Activated T-cell treated with anti-CD3 and anti-CD28 coated beads for 1 hour (primary cell): ENCODE measurements at places on chromosomes 3 and 15.

GRCh38 chr3:46849045-46849631 lies 14.1 kb downstream of the MYL3 start:
- DNase-seq: no peak

DNA sequence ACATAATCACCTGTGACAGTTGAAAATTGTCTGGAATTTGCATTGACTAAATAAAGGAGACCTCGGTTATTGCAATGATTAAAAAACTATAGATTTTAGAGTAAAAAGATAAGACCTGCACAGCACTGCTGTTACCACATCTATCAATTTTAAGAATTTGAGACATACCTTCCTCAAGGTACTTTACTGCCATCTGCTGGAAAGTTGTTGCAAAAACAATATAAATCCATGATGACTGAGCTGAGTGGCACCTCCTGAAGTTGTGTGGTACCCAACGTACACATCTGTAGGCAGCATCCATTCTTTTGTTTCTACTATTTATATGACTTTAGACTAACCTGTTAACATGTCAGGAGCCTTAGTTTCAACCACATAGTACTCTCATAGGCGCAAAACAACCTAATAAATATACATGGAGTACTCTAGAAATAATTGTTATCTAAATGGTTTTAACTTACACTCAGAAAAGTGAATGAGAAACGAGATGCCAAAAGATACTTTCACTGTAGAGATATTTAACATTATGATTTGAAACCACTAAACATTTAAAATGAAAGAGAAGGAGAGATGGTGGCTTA lies 106.7 kb downstream of the GHSR start:
- DNase-seq: no peak

DNA sequence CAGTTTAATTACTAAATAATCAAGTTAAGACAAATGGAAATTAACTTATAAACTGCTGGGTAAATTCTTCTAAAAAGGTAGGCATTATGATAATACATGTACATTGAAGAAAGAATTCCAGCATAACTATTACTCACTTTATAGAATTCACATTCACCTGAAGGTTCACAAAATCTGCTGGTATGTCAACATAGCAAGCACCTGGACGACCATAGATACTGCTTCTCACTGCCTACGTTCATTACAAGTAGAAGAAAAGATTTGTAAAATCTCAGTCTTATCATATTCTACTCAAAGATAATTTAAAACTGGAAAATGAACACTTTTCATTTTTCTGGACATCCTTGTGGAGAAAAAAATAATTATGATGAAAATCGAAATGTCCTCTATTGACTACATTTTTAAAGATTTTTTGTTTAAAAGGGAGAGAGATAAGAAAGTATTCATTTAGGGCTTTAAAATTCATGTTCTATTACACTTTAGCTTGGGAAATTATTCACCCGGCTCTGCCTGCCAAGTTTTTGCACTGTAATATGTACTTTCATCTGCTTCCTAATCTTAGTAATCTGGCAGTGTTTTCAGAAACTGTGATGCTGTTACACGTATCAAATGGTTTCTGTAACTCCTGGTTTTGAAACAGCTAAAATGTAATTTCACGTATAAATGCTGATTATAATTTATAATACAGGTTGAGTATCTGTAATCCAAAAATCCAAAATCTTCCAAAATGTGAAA lies 16.1 kb downstream of the HACL1 start:
- no peak for DNase-seq

- no peak for DNase-seq
These were observed 88.6 kb downstream of the LPP start for GRCh38 chr3:188242436-188243123.

GRCh38 chr15:70584838-70585706 lies 178.3 kb downstream of the UACA start:
- peak; percentile 45 for DNase-seq

- DNase-seq: no peak
These were observed 350.1 kb upstream of the AZI2 start for GRCh38 chr3:28698706-28699105.

- no peak for DNase-seq
These were observed 3.1 kb downstream of the SNRK start for GRCh38 chr3:43289401-43289800.

GRCh38 chr15:45143946-45144345 lies 14.2 kb downstream of the DUOX1 start:
- DNase-seq: no peak

DNA sequence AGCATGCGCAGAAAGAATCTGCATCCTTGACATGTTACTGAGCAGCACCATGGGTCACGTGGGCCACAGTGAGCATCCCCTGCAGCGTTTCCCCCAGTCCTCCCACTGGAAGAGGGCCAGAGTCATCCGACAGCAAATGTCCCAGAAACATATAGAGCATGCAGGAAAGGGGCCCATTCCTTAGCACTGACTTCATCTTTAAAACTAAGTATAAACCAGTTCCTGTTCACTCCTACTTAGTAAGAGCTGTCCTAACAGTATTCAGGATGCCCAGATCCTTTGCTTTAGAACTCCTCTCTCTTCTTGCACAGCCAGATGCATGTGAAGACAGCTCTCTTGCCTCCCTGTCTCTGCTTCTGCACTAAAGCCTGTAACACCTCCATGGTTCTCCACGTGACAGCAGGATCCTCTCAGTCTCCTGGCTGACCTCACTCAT lies 79.3 kb upstream of the OXTR start:
- DNase-seq: no peak

GRCh38 chr15:75727851-75728715 lies 15.4 kb upstream of the CSPG4 start:
- peak; percentile 64 for DNase-seq

- no peak for DNase-seq
These were observed 64.1 kb upstream of the SLC6A1 start for GRCh38 chr3:10928407-10928960.

DNA sequence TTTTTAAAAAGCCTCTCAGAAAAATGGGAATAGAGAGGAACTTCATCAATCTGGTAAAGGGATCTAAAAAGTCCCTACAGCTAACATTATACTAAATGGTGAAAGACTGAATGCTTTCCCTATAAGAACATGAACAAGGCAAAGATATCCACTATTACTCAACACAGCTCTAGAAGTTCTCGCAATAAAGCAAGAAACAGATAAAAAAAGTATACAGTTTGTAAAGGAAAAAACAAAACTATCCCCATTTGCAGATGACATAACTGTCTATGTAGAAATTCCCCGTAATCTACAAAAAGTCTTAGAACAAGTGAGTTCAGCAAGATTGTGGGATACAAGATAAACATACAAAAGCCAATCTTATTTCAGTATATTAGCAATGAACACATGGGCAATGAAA lies 15.4 kb downstream of the EDC3 start:
- no peak for DNase-seq

DNA sequence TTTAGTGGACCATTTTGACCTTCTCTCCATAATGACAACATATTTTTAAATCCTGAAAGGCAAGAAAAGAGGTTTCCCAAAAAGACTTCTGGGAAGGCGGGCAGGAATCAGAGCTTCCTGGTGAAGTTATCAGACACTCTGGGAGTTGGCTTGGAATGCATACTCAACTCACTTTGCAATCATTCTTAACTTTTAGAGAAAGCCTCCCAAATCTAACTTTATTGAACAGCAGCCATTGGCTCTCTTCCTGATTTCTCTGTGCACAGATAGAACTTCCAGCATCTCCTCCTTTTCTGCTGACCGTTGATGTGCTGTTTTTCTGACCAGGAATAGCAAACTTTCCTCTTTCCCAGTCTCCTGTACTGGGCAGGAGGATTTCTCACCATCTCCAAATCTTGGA lies 44.6 kb downstream of the PLCL2 start:
- DNase-seq: no peak

DNA sequence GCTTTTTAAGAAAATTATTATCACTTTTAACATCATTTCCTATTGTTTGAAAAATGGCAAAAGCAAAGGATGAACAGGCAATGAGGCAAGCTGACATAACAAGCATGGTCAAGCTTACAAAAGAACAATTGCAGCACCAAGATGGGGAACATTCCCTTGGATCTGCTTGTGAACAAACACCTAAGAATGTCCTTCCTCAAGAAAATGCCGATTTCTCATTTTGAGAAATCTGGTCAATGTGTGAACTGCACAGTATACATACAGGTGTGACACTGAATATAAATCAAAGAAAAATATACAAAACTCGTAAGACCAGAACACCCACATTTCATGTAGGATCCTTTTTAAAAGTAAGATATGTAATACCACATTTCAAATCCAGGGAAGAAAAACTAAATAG lies 58.9 kb downstream of the LRRFIP2 start:
- no peak for DNase-seq

- no peak for DNase-seq
These were observed 322.1 kb downstream of the MEX3B start for GRCh38 chr15:81723701-81724100.

- DNase-seq: no peak
These were observed 91.7 kb upstream of the PDZRN3 start for GRCh38 chr3:73716418-73716817.

GRCh38 chr15:79136434-79137046 lies 46.0 kb upstream of the RASGRF1 start:
- DNase-seq: no peak

- no peak for DNase-seq
These were observed 334.0 kb upstream of the ARL6 start for GRCh38 chr3:97430601-97431000.

DNA sequence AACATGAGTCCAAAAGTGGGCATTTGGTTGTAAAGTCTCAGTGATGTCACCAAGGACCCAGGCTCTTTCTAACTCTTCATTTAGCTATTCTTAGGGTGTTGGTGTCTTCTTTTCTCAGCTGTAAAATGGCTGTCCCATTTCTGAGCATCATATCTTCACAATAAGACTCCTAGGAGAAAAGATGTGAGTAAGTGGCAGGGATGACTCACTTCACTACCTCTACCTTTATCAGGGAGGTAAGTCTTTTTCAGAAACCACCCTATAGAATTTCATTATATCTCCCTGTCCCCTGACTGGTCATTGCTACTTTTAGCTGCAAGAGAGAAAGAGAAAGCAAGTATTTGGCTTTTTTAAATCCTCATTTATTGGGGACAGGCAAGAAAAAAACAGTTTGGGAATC lies 300.2 kb upstream of the RBMS3 start:
- DNase-seq: no peak

DNA sequence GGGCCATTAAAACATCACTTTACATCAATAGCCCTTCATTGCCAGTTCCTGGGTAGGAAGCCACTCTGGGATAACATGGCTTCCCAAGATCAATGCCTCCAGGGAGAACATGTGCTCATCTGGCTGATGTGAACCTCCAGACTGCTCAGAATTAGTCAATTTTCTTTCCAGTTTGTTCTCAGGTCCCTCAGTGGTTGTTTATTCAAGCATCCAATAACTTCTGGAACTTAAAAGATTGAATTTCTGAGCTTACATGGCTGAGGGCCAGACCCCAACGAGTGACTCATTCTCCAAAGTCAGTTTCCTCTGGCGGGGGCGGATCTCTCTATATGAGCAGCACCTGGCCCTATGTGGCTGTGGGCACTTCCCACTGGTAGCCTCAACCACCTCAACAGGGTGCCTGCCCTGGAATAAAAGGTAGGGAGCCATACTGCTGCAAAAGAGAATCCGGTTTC lies 34.0 kb downstream of the LYZL4 start:
- peak; percentile 9 for DNase-seq

DNA sequence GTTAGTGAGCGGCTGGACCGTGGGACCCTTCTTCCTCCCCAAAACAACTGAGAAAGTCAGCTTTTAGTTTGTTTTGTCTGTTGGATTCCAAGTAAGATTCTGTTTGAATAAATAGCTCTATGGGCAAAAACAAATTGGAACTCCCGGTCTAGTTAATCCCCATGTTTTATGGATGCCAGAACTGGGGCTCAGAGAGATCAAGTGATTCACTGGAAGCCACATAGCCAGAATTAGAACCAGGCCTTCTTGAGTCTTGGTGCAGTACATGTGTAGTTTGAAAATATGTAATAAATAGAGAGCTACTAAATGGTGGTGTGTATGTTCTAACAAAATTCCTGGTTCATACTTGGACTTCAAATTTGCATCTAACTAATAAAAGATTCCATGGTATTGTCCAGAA lies 29.3 kb upstream of the POLR2M start:
- no peak for DNase-seq

- no peak for DNase-seq
These were observed 99.8 kb upstream of the NR2F2 start for GRCh38 chr15:96230526-96231181.

GRCh38 chr3:71360180-71360579 lies 223.3 kb downstream of the FOXP1 start:
- no peak for DNase-seq

GRCh38 chr3:66416556-66417304 lies 84.1 kb downstream of the LRIG1 start:
- no peak for DNase-seq

DNA sequence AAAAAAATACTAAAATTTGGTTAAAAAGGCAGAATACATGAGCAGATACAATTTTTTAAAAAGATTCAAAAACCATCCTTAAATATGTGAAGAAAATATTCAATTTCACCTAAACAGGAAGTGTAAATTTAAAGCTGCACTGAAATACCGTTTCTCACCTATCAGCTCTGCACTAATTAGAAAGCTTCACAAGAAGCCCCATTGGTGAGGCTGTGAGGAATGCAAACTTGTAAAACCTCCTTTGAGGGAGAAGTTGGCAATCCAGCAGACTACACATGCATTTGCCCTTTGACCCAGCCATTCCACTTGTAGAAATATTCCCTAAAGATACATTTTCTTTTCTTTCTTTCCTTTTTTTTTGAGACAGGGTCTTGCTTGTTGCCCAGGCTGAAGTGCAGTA lies 18.8 kb downstream of the BLM start:
- DNase-seq: no peak

DNA sequence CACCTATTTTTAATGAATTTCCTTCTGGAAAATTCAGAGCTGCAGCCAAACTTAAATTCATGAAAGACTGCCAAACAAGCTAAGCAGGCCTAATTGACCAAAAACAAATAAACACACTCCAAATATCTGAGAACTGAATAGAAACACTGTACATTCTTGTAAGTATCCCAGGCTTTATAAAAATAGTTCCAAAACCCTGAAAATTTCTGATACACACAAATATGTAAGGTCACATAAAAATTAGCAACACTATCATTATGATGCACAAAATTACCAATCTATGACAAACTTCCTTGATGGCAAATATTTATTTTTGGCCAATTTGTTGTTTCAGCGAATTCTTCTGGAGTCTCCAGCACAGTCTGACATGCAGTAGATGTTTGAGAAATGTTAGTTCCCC lies 117.9 kb upstream of the UBE2E2 start:
- DNase-seq: no peak

GRCh38 chr3:126654571-126655383 lies at the start of gene TXNRD3:
TXNRD3 (minus strand) TSS chr3:126655124.
- DNase-seq: peak; percentile 76

GRCh38 chr3:30232142-30232541 lies 374.3 kb upstream of the TGFBR2 start:
- DNase-seq: no peak

DNA sequence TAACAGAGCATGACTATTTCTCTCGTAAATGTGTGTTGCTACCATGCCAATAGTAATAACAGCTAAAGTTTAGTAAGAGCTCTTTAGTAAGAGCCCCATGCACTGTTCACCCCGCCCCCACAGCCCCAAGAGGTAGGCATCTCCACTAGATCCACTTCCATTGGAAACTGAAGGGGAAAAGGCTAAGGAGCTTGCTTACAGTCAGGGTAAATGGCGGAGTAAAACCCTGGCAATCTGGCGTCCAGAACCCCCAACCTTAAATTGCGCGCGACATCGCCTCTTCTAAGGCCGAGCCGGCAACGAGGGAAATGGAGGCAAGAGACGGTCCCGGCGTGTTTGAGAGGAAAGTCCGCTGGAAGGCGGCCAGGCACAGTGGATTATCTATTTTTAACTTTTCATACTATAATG lies 654 bp upstream of the C3orf38 start:
- DNase-seq: peak; percentile 0

GRCh38 chr15:91882858-91883586 lies 29.5 kb downstream of the SLCO3A1 start:
- DNase-seq: no peak
